ENCODE measurements at places on chromosomes 2 and 18. TPM values are rescaled to one million over a fixed set of nuclear protein-coding genes. Genes with fewer than 3 reads are reported as not detected.

DNA sequence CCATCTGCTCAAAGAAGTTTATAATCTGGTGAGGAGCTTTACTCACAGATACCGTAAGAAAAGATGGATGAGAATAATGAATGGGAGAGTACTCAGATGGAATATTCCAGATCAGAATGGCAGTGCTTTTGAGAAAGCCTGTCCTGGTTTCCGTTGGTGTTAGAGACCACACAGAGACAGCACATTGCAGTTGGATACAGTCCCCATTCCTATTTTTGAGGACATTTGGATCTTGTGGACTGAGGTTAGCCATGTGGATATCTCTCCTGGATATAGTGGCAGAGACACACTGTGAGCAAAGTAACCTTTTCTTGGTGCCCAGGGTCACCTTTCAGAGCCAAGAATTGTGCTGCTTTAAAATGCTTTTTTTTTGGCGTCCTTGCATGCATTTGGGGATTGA, 63.7 kb downstream of the TANC1 start:
- DNase-seq, result no peak
- H3K4me1 ChIP-seq, result no peaks in the 10 kb centered on the region
- no peak overlapping the region for H3K4me3 ChIP-seq

GRCh38 chr2:96396095-96396494, 60.5 kb downstream of the NCAPH start:
- H3K27ac ChIP-seq, result no peak overlapping the region
- H3K27me3 ChIP-seq, result no peaks in the 10 kb centered on the region
- no peak overlapping the region for H3K4me3 ChIP-seq
- no peaks in the 10 kb centered on the region for H3K4me1 ChIP-seq
- no peaks in the 10 kb centered on the region for H3K36me3 ChIP-seq

DNA sequence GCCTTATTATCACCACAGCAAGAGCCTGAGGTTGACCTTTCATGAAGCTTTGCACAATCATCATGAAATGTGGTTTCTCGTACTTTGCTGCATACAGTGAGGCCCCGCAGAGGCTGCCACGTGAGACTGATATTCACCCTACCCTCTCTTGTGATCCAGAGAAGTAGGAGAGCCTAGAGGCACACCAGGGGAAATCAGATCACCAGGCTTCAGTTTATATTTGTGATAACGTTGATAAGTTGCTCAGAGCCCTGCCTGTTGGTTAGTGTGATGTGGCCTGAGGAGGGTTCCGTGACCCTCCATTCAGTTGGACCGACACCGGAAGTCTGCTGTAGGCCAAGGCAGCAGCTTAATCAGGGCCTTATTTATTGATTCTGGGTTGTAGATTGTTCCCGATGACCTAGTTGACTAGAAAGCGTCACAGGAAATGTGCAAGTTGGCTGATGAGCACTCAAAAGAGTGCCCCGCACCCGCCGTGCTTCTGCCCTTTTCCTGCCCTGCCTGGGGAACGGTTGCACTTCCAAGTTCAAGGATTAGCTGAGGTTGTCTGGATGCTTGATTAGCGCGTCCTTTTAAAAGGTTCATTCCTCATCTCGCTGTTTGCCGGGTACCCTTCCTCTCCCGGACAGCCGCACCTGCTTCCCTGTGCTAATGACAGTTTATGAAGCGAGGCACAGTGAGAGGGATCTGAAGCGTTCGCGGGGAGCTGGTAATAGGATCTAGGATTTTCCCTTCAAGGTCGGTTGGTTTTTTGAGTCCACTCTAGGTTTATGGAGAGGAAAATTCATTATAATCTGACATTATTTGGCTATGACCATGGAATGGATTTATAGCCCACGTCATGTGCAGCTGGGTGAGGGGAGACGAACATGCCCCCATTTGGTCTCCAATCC, 146.4 kb downstream of the SH3RF3 start:
- no peaks in the 10 kb centered on the region for H3K27me3 ChIP-seq
- no peaks in the 10 kb centered on the region for H3K36me3 ChIP-seq
- no peak overlapping the region for H3K27ac ChIP-seq
- DNase-seq, result no peak
- no peaks in the 10 kb centered on the region for H3K4me1 ChIP-seq

GRCh38 chr2:203740871-203741281, 34.4 kb downstream of the CD28 start:
- no peak overlapping the region for H3K27ac ChIP-seq
- no peaks in the 10 kb centered on the region for H3K36me3 ChIP-seq

DNA sequence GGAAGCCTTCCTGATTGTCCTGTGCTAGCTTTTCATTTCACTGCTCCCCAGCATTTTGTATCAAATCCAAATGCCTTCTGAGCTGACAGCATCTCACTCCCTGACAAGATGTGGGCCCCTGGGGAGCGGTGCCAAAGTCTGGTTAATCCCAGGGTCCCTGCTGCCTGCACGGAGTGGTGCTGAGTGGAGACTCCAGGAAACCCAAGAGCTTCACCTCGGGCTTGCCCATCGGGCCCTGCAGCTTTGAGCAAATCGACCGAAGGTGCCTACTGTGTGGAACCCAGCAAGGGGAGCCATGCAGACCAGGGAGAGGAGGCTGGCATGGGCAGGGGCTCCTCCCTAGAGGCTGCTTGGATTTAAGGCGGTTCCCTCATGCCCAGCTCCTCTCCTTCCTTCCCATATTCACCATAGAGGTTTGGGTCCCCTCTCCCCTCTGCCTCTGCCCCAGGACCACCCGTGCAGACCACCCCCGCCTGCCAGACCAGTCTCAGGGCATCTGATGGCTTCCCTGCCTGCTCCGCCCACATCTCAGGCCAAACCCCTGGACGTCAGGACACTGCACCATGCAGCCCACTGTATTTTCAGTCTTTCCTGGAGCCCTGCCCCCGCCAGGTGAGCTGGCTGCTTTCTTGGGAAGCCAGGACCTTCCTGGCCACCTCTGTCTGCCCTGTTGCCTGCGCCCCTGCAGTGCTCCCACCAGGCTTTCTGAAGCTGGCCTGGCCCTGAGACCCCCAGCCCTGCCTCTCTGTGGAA, 37.8 kb downstream of the RRM2 start:
- no peak overlapping the region for H3K27ac ChIP-seq
- H3K36me3 ChIP-seq, result no peaks in the 10 kb centered on the region
- peaks cover 18% of the 10 kb centered on the region for H3K4me1 ChIP-seq
- DNase-seq, result no peak
- H3K4me3 ChIP-seq, result no peak overlapping the region

GRCh38 chr2:229456091-229456490, 185.0 kb upstream of the PID1 start:
- no peak overlapping the region for H3K4me3 ChIP-seq
- no peak for DNase-seq
- no peaks in the 10 kb centered on the region for H3K4me1 ChIP-seq

DNA sequence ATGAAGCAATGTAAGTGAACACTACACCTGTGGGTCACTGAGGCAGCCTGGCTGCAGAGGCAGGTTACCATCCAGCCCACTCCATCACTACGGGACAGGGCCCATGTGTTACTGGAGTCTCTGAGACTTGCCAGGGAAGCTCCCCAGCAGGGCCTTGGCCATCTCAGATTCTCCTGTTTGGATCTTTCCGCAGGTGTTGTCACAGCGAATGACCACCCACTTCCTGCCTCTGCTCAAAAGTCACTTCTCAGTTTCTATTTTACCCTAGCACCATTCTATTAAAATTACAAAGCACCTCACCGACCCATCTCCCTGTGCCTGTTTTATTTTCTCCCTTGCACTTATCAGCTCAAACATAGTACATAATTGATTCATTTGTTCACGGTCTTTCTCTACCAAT, 34.5 kb upstream of the L3MBTL4 start:
- no peak for DNase-seq
- H3K36me3 ChIP-seq, result no peaks in the 10 kb centered on the region
- no peak overlapping the region for H3K27ac ChIP-seq
- H3K4me1 ChIP-seq, result no peaks in the 10 kb centered on the region
- H3K27me3 ChIP-seq, result no peaks in the 10 kb centered on the region

DNA sequence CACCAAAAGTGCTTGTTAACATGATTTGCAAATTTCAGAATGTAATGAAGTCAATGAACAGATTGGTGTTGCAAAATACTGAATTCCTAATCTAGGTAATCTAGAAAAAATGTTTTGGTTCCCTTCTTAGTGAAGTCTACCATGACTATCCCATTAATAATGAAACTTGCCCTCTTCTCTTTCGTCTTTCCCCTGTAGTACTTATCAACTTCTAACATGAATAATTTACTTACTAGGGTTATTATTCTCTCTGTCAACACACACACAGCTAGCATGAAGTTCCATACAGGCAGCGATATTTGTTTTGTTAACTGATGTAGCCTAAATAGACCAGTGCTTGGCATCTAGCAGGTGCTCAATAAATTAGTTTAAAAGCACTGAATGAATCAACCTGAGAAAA, 160.2 kb downstream of the NCK2 start:
- H3K27me3 ChIP-seq, result no peaks in the 10 kb centered on the region
- no peak for DNase-seq
- H3K27ac ChIP-seq, result no peak overlapping the region
- H3K36me3 ChIP-seq, result no peaks in the 10 kb centered on the region
- no peak overlapping the region for H3K4me3 ChIP-seq
- peaks cover 26% of the 10 kb centered on the region for H3K4me1 ChIP-seq

- peaks cover 9% of the 10 kb centered on the region for H3K27me3 ChIP-seq
- no peaks in the 10 kb centered on the region for H3K36me3 ChIP-seq
- DNase-seq, result peak; percentile 61
- H3K27ac ChIP-seq, result no peak within 1 kb of the TSS
- H3K4me1 ChIP-seq, result no peaks in the 10 kb centered on the region
- peak within 1 kb of the TSS; percentile 54 for H3K4me3 ChIP-seq
Observed at GRCh38 chr2:14632133-14632936, at the start of gene LRATD1. TSS of gene LRATD1 (plus strand) at chr2:14632717. CDS start at chr2:14633980, 1,263 bp downstream.

DNA sequence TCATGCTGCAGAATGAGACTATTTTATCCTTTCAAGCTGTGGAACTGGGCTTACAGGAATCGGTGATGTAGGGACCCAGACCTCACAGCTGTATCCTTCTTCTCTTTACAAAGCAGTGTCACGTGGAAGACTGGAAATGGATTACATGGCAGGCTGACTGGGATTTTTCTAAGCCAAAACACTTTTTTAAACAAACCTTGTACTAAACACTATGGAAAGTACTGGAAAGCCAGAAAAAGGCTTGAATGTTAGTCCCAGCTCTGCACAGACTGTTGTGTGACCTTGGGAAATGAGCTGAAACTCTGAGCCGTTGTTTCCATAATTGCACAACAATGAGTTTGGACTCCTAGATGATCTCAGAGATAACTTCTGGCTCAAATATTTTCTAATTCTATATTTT, 7.6 kb upstream of the ADAM23 start:
- no peaks in the 10 kb centered on the region for H3K36me3 ChIP-seq
- DNase-seq, result no peak
- H3K4me3 ChIP-seq, result no peak overlapping the region

DNA sequence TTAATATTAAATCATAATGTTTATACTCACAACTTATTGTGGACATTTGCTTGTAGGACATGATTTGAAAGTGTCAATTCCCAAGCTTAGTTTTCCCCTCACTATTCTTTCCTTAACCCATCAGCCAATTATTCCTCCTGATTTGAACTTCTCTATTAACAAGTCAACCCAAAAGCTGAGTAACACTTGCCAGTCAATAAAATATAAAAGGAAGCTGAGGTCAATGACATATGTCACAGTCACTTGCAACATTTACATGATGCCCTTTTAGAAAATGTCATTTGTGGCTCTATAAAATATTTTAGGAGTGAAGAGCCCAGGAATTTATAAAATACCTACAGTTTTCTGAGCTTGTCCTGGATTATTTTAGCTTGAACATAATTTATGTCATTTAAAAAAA, 7.2 kb downstream of the CCDC68 start:
- H3K4me3 ChIP-seq, result no peak overlapping the region
- no peak overlapping the region for H3K27ac ChIP-seq
- no peaks in the 10 kb centered on the region for H3K27me3 ChIP-seq
- DNase-seq, result no peak
- peaks cover 3% of the 10 kb centered on the region for H3K4me1 ChIP-seq

DNA sequence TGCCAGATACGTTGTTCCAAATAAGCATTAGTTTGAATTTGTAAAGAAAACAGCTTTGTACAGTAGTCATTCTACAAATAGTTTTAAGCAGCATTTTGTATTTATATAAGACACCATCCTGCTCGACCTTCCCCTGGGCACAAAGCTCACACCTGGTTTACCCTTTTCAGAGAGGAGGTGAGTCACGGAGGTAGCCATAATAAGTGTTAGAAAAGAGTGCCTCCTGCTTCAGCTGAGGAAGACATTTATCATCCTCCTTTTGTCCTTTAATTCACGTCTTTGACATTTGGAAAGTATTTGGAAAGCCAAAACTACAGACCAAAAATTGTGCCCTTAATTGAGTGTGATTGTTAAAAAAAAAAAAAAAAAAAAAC, 6.8 kb downstream of the RAB12 start:
- no peaks in the 10 kb centered on the region for H3K4me1 ChIP-seq
- peak; percentile 38 for DNase-seq
- no peaks in the 10 kb centered on the region for H3K36me3 ChIP-seq
- peak overlapping the region; percentile 52 for H3K27ac ChIP-seq
- H3K4me3 ChIP-seq, result no peak overlapping the region

- DNase-seq, result no peak
- peaks cover 5% of the 10 kb centered on the region for H3K4me1 ChIP-seq
- H3K27me3 ChIP-seq, result no peaks in the 10 kb centered on the region
- no peak overlapping the region for H3K27ac ChIP-seq
- H3K36me3 ChIP-seq, result no peaks in the 10 kb centered on the region
Observed at GRCh38 chr2:47118581-47118980, 36.5 kb downstream of the STPG4 start.

- no peak overlapping the region for H3K4me3 ChIP-seq
- no peaks in the 10 kb centered on the region for H3K27me3 ChIP-seq
- H3K36me3 ChIP-seq, result no peaks in the 10 kb centered on the region
Observed at GRCh38 chr18:23243178-23243577, 107.9 kb downstream of the CABLES1 start.

The TUBA3D gene
- 13.0 TPM for total RNA-seq

The CFC1 gene
- not detected for total RNA-seq

The HRH4 gene
- total RNA-seq, result not detected

The ID2 gene
- 421 TPM for total RNA-seq

The DNAJC5G gene
- 0.94 TPM for total RNA-seq

Measured in right atrium auricular region (tissue), 2 donors.